ENCODE measurements at places on chromosomes 5 and 9.

DNA sequence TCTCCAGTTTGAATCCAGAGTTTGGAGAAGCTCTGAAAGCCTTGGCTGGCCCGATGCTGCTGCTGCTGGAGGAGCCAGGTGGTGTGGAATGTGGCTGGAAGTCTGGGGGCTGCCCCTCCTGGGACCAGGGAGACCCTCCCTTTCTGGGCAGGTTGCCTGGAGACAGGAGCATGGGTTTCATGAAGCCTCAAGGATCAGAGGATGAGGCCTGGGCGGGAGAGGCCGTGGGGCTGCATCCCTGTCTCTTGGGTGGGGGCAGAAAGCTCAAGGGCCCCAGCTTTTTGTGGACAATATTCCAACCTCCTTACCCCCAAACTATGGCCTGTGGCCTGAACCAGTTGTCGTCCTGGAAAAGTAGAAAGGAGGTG lies 10.1 kb downstream of the FGF18 start:
- DNase-seq, result no peak
- H3K4me1 ChIP-seq, result no peaks in the 10 kb centered on the region
- H3K4me3 ChIP-seq, result no peak overlapping the region
- H3K36me3 ChIP-seq, result no peaks in the 10 kb centered on the region
- no peaks in the 10 kb centered on the region for H3K27me3 ChIP-seq

- H3K27ac ChIP-seq, result no peak overlapping the region
- peaks cover 61% of the 10 kb centered on the region for H3K36me3 ChIP-seq
- no peak overlapping the region for H3K4me3 ChIP-seq
- DNase-seq, result no peak
These were observed 98.5 kb downstream of the NR3C1 start for GRCh38 chr5:143304836-143305475.

DNA sequence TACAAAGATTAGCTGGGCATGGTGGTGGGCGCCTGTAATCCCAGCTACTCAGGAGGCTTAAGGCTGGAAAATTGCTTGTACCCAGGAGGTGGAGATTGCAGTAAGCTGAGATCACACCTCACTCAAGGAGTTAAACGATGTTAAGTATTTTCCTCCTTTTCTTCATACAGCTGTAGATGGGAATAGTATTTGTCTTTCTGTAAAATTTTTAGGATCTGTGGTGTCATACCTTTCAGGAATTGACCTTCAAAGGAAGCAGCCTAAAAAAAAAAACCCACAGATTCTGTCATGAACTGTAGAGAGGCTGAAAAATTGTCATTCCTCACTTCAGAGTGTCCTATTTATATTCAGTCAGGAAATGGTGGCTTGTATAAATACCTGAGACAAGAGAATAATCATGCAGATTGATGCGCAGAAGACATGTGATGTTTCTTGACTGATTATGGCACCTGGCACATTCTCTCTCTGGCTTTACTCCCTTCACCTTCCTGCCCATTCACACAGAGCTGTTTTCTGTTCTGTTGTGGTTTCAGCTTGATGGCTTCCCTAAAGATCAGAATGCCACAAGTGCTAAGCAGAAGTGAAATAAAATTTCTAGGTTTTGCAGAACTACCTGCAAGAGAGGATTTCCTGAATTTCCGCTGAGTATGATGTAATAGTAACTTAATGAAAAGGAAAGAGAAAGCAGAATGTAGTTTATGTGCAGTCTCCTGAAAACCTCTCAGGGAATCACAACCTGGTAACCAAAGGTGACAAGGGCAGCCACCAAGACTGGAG lies 3.8 kb downstream of the IFNA1 start:
- peaks cover 3% of the 10 kb centered on the region for H3K4me1 ChIP-seq
- DNase-seq, result no peak
- no peaks in the 10 kb centered on the region for H3K36me3 ChIP-seq
- H3K27me3 ChIP-seq, result peaks cover 3% of the 10 kb centered on the region

DNA sequence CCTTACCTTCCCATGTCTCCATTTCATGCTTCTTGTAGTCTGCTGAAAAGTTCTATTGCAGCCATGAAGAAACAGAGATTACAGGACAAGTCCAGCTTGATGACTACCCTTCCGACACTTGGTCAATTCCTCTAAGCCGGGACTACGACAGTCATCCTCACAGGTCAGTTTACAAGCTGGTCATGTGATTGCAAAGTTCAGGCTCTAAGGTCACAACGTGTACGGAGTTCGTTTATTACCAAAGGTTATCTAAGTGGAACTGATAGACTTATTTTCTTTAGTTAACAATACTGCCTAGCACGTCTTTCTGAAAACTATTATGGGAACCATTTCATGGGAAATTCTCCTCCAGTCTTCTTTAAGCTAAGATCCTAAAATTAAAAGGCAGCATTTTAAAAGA lies 88.5 kb upstream of the NR5A1 start:
- DNase-seq, result no peak
- H3K36me3 ChIP-seq, result no peaks in the 10 kb centered on the region
- no peak overlapping the region for H3K27ac ChIP-seq
- H3K4me3 ChIP-seq, result no peak overlapping the region

DNA sequence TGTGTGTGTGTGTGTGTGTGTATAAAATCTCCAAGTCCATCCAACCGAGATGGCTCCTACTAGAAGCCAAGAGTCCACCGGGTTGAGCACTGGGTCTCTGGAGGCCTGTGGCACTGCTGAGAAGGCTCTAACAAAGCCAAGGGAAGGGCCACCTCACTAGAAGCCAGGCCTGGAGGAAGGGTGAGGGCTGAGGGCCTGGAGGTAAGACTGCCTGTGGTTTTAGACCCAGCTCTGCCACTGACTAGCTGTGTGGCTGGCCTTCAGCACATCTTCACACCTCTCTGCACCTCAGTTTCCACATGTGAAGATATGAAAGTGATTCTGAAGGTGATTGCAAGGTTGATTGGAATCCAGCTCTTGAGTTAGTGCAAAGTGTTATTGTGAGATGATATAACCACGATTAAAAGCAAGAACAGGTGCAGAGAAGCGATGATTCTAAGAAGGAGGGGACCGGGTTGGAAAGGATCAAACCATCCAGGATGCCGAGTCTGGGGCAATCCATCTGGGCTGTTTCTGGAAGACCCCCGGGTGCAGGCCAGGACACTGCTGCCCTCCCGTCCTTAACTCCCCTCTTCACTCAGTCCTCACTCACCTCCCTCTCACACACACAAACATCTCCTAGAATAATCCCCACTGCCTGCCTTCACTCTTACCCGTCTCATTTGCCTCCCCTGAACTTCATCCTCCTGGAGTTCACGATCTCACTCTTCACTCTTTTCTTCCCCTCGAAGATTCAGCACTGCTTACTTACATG lies 2.3 kb downstream of the IL4 start:
- H3K27me3 ChIP-seq, result no peaks in the 10 kb centered on the region
- no peaks in the 10 kb centered on the region for H3K4me1 ChIP-seq
- no peak overlapping the region for H3K4me3 ChIP-seq
- H3K36me3 ChIP-seq, result no peaks in the 10 kb centered on the region
- H3K27ac ChIP-seq, result no peak overlapping the region

GRCh38 chr5:145554399-145554798 lies 280.7 kb downstream of the PRELID2 start:
- H3K27me3 ChIP-seq, result no peaks in the 10 kb centered on the region
- no peak overlapping the region for H3K4me3 ChIP-seq
- no peak overlapping the region for H3K27ac ChIP-seq
- no peak for DNase-seq
- H3K4me1 ChIP-seq, result no peaks in the 10 kb centered on the region

Data from CD4-positive, CD25-positive, alpha-beta regulatory T cell (primary cell).